ENCODE measurements at places on chromosomes 3 and 15. TPM values are rescaled to one million over a fixed set of nuclear protein-coding genes. Genes with fewer than 3 reads are reported as not detected.

DNA sequence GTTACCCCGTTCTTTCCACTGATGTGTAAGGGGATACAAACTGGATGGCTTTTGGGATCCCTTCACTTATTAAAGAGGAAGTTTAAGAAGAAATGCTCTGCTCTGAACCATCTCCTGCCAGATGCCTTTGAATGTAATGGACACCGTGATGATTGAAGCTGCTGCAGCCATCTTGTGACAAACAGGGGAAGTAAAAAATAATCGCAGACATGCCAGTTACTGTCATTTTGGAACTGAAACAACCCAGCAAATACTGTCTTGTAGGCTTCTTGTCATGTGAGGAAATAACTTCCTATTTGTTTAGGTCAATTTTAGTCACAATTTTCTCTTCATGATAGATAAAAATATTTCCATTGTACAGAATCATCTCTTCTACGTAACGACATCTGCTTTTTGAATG is 224.0 kb downstream of the CHL1 start:
- H3K27ac ChIP-seq = no peak overlapping the region
- no peaks in the 10 kb centered on the region for H3K4me1 ChIP-seq
- H3K4me3 ChIP-seq = no peak overlapping the region
- DNase-seq = no peak
- no peaks in the 10 kb centered on the region for H3K27me3 ChIP-seq

- H3K27ac ChIP-seq = no peak overlapping the region
- no peak overlapping the region for H3K4me3 ChIP-seq
- no peaks in the 10 kb centered on the region for H3K36me3 ChIP-seq
These were observed 79.4 kb upstream of the CADPS start for GRCh38 chr3:62954580-62954979.

- no peak overlapping the region for H3K27ac ChIP-seq
- no peak overlapping the region for H3K4me3 ChIP-seq
- peaks cover 16% of the 10 kb centered on the region for H3K4me1 ChIP-seq
- H3K27me3 ChIP-seq = no peaks in the 10 kb centered on the region
- H3K36me3 ChIP-seq = peaks cover 2% of the 10 kb centered on the region
These were observed 123.4 kb downstream of the ATP10A start for GRCh38 chr15:25739687-25740121.

GRCh38 chr3:188769831-188770230 is 401.9 kb upstream of the TPRG1 start:
- no peak overlapping the region for H3K4me3 ChIP-seq
- H3K27me3 ChIP-seq = no peaks in the 10 kb centered on the region

DNA sequence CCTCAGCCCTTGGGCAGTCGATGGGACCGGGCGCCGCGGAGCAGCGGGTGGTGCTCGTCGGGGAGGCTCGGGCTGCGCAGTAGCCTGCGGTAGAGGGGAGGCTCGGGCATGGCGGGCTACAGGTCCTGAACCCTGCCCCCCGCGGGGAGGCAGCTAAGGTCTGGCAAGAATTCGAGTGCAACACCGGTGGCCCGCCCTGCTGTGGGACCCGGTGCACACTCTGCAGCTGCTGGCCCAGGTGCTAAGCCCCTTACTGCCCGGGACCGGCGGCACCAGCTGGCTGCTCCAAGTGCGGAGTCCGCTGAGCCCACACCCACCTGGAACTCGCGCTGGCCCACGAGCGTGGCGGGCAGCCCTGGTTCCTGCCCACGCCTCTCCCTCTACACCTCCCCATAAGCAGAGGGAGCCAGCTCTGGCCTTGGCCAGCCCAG is 377.7 kb upstream of the RBMS3 start:
- no peaks in the 10 kb centered on the region for H3K36me3 ChIP-seq
- H3K4me1 ChIP-seq = no peaks in the 10 kb centered on the region
- no peak overlapping the region for H3K4me3 ChIP-seq
- no peak for DNase-seq
- no peak overlapping the region for H3K27ac ChIP-seq
- no peaks in the 10 kb centered on the region for H3K27me3 ChIP-seq

GRCh38 chr3:106333911-106334618 is 465.3 kb upstream of the CBLB start:
- H3K4me1 ChIP-seq = peaks cover 6% of the 10 kb centered on the region
- peak; percentile 55 for DNase-seq
- no peak overlapping the region for H3K4me3 ChIP-seq

DNA sequence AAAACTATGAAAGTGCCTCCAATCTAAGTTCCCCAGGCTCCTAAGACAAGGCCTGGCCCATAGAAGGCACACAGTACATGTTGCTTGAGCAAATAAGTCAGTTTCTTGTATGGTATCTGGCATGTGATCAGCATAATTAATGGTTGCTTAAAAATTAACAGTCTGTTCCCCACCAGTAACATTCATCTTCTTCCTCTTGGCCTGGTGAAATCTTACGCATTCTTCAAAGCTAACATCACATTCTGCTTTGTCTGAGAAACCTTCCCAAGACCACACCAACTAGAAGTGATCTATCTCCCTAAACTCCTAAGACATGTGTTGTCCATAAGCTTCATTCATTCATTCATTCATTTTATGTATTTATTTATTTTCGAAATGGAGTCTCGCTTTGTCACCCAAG is 48.1 kb downstream of the LIPC start:
- peaks cover 45% of the 10 kb centered on the region for H3K4me1 ChIP-seq
- H3K36me3 ChIP-seq = no peaks in the 10 kb centered on the region
- no peak overlapping the region for H3K27ac ChIP-seq
- no peak for DNase-seq
- no peaks in the 10 kb centered on the region for H3K27me3 ChIP-seq
- no peak overlapping the region for H3K4me3 ChIP-seq

DNA sequence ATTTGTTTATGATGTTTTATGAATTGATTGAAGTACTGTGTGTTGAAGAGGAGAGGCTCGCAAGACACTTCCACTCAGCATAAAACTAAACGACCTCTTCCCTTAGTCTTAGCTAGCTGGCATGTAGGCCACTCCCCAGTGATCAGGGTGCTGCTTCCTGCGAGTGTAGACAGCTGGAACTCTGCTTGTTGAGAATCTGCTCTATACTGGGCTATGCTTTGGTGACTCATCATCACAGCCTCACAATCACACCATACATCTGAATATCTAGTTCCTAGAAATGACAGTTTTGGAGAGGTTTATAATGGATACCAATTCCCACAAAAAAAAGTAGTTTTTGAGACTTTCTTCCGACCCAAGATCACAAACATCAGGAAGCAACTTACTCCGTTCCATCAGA is 1.5 kb upstream of the SLC24A5 start:
- no peak for DNase-seq
- H3K4me3 ChIP-seq = no peak overlapping the region
- no peaks in the 10 kb centered on the region for H3K36me3 ChIP-seq
- H3K4me1 ChIP-seq = no peaks in the 10 kb centered on the region
- H3K27ac ChIP-seq = no peak overlapping the region

GRCh38 chr3:157938154-157938779 is 168.0 kb downstream of the SHOX2 start:
- H3K4me3 ChIP-seq = no peak overlapping the region
- no peaks in the 10 kb centered on the region for H3K4me1 ChIP-seq
- H3K36me3 ChIP-seq = no peaks in the 10 kb centered on the region
- no peak for DNase-seq
- no peaks in the 10 kb centered on the region for H3K27me3 ChIP-seq

GRCh38 chr3:166809520-166809919 is 570.6 kb downstream of the ZBBX start:
- DNase-seq = no peak
- H3K27me3 ChIP-seq = no peaks in the 10 kb centered on the region
- H3K4me3 ChIP-seq = no peak overlapping the region
- no peaks in the 10 kb centered on the region for H3K36me3 ChIP-seq
- H3K4me1 ChIP-seq = no peaks in the 10 kb centered on the region
- no peak overlapping the region for H3K27ac ChIP-seq

GRCh38 chr3:188819939-188820338 is 351.8 kb upstream of the TPRG1 start:
- no peaks in the 10 kb centered on the region for H3K27me3 ChIP-seq
- H3K4me1 ChIP-seq = no peaks in the 10 kb centered on the region
- H3K4me3 ChIP-seq = no peak overlapping the region
- H3K36me3 ChIP-seq = no peaks in the 10 kb centered on the region

DNA sequence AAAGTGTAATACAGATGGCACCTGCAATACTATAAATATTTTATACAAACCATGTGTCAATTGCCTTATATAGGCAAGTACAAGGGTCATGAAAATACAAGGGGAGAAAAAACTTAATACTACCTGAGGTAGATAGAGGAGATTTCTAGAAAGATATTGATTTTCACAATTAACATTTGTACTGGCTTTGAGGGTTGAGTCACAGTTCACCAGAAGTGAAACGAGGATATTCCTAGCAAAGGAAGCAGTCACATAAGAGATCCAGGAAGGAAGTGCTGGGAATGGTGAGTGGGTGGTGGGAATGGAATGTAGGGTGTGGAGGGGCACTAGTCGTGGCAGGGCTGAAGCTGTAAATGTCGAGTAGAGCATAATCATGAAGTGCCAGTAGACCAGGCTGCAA is 108.7 kb downstream of the P2RY1 start:
- H3K27ac ChIP-seq = no peak overlapping the region
- no peak overlapping the region for H3K4me3 ChIP-seq
- no peak for DNase-seq
- no peaks in the 10 kb centered on the region for H3K4me1 ChIP-seq
- H3K36me3 ChIP-seq = no peaks in the 10 kb centered on the region
- peaks cover 2% of the 10 kb centered on the region for H3K27me3 ChIP-seq

- DNase-seq = no peak
- H3K36me3 ChIP-seq = no peaks in the 10 kb centered on the region
- no peaks in the 10 kb centered on the region for H3K4me1 ChIP-seq
- H3K27ac ChIP-seq = no peak overlapping the region
These were observed 59.0 kb downstream of the CTNNB1 start for GRCh38 chr3:41258239-41258800.

GRCh38 chr3:124156866-124157712 is 165.2 kb upstream of the ROPN1 start:
- DNase-seq = no peak
- H3K27ac ChIP-seq = no peak overlapping the region
- no peaks in the 10 kb centered on the region for H3K27me3 ChIP-seq
- H3K4me3 ChIP-seq = no peak overlapping the region
- H3K36me3 ChIP-seq = no peaks in the 10 kb centered on the region
- H3K4me1 ChIP-seq = no peaks in the 10 kb centered on the region

DNA sequence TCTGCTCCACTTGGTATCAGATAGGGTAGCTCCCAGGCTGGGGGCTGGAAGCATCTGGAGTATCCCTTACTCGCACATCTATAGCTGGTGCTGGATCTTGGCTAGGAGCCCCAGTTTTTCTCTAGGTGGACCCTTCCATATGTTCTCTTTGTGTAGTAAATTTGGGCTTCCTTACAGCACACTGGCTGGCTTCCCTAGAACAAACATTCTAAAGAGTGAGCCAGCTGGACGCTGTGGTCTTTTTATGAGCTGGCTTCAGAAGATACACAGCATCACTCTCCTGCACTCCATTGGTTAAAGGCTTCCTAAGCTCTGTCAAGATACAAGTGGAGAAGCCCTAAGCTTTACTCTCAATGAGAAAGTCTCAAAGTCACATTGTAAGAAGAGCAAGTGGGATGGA is 322.1 kb downstream of the WDR72 start:
- no peaks in the 10 kb centered on the region for H3K36me3 ChIP-seq
- no peaks in the 10 kb centered on the region for H3K27me3 ChIP-seq
- H3K27ac ChIP-seq = no peak overlapping the region
- no peak for DNase-seq

DNA sequence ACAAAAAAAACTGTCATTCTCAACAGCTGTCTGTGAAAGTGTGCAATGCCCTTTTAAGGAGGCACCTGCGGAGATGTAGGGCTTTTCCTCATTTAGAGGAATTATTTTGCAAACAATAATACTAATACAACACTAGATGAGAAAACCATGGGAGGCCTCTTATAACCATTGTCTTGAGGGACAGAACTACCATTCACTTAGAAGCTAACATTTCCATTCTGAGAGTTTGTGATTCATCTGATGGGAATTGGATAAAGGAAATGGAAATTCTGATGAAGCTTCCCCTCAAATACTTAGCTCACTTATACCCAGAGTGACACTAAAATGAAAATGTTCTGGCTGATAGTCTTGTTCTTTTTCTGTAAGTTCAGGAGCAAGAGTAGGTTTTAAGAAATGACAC is 147.7 kb downstream of the CADPS start:
- no peak for DNase-seq
- H3K4me1 ChIP-seq = no peaks in the 10 kb centered on the region
- no peaks in the 10 kb centered on the region for H3K27me3 ChIP-seq
- no peak overlapping the region for H3K4me3 ChIP-seq
- no peak overlapping the region for H3K27ac ChIP-seq

DNA sequence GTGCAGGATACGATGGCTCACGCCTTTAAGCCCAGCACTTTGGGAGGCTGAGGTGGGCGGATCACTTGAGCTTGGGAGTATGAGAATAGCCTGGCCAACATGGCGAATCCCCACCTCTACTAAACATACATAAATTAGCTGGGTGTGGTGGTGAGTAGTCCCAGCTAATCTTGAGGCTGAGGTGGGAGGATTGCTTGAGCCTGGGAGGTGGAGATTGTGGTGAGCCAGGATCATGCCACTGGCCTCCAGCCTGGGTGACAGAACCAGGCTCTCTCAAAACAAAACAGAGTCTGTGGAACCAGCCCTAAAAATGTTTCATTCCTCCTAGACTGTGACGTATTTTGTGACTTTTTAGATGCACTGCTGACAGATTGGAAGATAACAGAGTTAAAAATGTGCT is 34.3 kb upstream of the RAD51 start:
- H3K27me3 ChIP-seq = no peaks in the 10 kb centered on the region
- no peak for DNase-seq
- H3K27ac ChIP-seq = no peak overlapping the region
- no peaks in the 10 kb centered on the region for H3K4me1 ChIP-seq

- no peaks in the 10 kb centered on the region for H3K4me1 ChIP-seq
- H3K36me3 ChIP-seq = no peaks in the 10 kb centered on the region
- H3K4me3 ChIP-seq = no peak overlapping the region
- H3K27ac ChIP-seq = no peak overlapping the region
- no peak for DNase-seq
These were observed 822.3 kb upstream of the CFAP20DC start for GRCh38 chr3:59872128-59872527.

DNA sequence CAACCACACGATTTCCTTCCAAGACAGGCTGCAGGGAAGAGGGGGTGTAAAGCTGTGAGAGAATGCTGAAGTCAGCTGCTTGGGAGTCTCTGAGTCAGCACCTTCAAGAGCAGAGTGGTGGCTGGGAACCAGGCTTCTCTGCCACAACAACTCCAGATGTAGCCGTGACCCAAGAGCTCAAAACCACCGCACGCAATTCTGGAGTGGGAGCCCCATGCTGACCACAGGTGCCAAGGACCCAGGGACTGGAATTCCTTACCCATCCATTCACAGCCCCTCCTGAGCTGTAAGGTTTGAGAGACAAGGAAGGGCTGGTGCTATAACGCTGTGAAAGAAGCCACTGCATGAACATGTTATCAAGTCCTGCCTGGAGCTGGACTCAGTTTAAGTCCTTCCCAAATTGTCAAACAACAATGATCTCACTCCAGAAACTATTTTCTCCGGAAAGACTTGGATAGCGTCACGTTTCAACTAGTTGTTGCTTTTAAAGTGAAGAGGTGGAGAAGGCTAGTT is 61.4 kb downstream of the UMPS start:
- no peak overlapping the region for H3K4me3 ChIP-seq
- no peak overlapping the region for H3K27ac ChIP-seq
- no peak for DNase-seq
- peaks cover 12% of the 10 kb centered on the region for H3K4me1 ChIP-seq
- H3K27me3 ChIP-seq = no peaks in the 10 kb centered on the region
- H3K36me3 ChIP-seq = no peaks in the 10 kb centered on the region

The PDIA5 gene
- 0.59 TPM for total RNA-seq

The HIGD1A gene
- 28.2 TPM for total RNA-seq

The DISP2 gene
- total RNA-seq = 1.0 TPM

The AEN gene
- total RNA-seq = 20.9 TPM

The SLC38A3 gene
- total RNA-seq = not detected

The LRTM1 gene
- total RNA-seq = not detected

The SLC12A1 gene
- not detected for total RNA-seq

The GOLGA6L7 gene
- not detected for total RNA-seq

The NPAP1 gene
- total RNA-seq = not detected
